ENCODE measurements at places on chromosomes 16 and 17.
A peak's percentile ranks its signal among the peaks of the same experiment; 100 is the strongest.

- peak; percentile 38 for DNase-seq
Measured at GRCh38 chr16:57592591-57593003, 35.8 kb upstream of the ADGRG1 start.

- peak; percentile 81 for DNase-seq
Measured at GRCh38 chr17:6831661-6832263, at the start of gene TEKT1. TEKT1 (minus strand) TSS chr17:6831729; CDS start chr17:6830376, 1,353 bp downstream.

DNA sequence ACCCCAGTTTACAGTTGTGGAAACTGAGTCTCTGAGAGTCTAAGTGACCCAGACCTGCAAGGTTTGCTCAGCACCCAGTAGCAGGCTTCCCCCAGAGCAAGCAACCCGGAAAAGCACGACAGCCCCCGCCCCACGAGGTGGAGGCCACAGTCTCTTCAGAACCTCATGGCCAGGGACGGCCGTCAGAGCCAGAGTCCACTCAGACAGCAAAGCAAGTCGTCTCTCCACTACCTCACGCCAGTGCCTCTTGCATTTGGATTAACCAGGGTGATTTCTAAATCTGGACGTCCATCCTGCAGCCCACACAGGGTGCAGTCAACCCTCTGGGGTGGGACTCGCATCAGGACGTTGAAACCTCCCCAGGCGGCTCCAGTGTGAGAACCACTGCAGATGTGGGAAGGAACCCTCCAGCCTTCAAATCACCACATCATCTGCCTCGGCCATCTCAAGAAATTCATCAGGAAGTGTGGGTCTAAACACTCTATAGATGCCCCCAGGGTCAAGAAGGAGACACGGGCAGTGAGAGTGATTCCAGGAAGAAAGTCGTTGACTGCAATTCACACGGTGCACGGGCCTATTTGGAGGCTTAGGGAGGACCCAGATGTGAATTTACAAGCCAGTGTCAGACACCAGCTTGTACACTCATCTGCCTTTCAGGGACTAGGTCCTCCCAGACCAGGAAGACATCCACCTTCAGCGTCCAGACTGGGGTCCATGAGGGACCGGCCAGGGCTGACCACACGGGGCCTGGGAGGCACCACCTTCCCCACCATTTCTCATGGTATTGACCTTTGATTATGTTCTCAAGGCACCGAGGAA lies 20.2 kb upstream of the RBFOX3 start:
- DNase-seq: no peak

DNA sequence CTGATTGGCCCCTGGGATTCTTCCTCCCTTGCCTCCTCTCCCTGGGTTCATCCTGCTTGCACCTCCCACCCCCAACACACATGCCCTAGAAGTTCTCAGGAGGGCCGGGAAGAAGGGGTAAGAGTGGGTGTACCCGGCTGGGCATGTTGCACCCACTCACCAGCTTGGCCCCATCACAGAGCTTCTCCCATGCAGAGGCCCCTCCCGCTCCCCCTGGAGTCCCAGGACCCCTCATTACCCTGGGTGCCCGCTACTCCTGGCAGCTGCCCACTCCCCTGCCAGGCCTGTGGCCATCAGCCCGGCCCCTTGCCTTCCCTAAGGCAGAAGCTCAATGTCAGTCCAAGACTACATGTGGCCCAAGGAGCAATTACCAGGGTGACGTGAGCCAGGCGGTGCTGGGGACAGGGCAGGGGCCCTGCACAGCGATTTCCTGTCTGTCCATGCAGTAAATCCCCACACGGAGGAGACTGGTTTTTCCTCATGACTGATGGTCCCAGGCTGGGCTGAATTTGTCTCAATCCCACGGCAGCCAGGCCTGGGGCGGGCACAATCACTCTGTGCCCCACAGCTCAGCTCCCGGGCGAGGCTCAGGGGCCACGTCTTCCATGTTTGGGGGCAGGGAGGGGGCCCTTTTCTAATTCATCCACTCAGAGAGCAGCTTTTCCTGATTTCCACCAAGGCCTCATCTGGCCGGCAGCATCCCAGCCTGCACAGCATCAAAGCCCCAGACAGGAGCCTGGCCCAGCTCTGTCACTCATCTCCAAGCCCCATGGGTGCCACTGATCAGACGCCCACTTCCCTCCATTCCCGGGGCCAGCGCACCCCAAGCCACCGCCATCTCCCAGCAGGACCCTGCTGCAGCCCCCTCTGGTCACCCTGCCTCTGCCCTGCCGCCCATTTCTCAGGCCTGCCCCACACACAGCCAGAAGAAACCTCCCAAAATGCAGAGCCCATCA lies 234.7 kb downstream of the KATNIP start:
- no peak for DNase-seq

- DNase-seq: no peak
Measured at GRCh38 chr16:57624044-57624688, 4.3 kb upstream of the ADGRG1 start.

GRCh38 chr17:42386777-42387657 lies 1.2 kb downstream of the STAT3 start:
- peak; percentile 76 for DNase-seq

DNA sequence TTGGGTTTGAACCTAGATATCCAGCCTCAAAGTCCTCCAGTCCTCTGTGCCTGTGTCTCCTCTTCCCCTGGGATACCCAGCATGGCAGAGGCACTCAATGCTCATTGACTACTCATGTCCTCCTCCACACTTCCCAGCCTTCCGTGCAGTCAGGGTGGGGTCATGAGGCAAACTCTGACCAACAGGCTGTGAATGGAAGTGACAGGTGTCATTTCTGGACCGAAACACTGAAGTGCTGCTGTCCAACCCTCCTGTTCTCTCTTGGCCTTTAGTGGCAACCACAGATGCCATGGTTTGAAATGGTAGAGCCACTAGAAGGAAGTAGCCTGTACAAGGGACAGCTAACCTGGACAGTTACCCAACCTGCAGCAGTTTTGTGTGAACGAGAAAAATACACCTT lies 46.7 kb upstream of the MAP3K14 start:
- no peak for DNase-seq

DNA sequence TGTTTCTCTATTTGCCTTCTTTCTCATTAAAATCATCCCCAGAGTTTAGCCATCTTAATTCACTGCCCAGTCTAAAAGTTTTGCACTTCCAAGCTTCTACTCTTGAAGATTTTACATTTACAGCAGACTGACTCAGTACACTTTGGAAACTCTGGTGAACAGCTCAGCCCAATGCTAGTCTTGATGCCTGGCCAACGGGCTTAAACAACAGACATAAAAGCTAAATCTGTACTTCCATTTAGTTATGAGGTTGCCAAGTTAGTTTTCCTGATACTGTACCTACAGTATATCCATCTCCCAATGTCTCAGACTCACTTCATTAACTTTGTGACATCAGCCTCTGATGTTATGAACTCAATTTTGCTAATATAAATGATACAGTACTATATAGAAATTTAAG lies 891.8 kb upstream of the SOX9 start:
- DNase-seq: no peak

DNA sequence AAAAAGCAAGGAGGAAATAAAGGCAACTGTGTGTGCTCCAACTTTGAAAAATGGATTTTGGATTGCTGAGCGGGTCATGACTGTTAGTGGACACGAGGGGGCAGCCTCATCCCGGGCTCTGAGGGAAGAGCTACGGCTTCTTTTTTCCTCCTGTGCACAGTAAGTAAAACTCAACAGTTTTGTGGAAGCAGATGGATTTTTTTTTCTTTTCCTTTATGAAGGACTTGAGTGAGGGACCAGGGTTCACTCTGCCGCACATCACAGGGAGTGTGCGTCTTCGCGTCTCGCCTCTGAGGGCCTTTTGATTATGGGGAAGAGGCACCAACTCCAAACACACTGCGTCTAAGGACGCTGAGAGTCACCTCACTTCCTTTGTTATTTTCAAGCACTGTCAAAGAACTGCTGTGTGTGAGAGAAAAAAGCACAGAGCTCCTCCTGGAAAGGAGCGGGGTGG lies 80.3 kb upstream of the GOT2 start:
- peak; percentile 75 for DNase-seq

Measured in suppressor macrophage (primary cell).